Hematopoietic multipotent progenitor cell treated with erythropoietin and hydrocortisone succinate and interleukin-3 and kit ligand, for 17 days (in vitro differentiated cells): ENCODE measurements at places on chromosomes 2 and 18.

DNA sequence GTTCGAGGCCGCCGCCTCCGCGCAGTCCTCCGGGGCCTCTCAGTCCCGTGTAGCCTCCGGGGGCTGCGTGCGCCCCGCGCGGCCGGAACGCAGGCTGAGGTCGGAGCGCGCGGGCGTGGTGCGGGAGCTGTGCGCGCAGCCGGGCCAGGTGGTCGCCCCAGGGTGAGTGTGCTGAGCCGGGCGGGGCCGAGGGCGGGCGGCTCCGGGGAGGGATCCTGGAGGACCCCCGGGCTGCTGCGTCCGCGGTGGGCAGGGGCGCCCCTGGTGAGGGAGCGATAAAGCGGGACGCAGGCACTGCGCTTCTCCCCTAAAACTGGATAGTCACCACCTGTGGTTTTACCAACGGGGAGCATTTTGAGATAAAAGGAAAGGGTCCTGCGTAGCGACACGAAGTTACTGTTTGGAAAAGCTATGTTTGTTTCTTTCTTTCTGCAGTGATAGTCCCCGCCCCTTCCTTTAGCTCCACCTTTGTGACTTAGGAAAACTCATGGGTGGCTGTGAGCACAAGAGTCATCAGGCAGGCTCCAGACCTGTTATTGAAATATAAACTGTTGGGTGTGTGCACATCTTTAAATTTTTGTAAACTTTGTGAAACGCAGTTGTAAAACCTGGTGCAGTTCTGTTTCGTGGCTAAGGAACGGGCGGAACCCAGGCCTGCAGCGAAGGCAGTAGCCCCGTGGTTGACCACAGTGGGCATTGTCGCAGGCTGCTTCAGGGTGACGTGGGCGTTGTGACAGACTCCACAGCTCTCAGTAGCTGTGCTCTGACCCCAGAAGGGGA, 687 bp downstream of the CTDP1 start:
- peak; percentile 82 for DNase-seq

DNA sequence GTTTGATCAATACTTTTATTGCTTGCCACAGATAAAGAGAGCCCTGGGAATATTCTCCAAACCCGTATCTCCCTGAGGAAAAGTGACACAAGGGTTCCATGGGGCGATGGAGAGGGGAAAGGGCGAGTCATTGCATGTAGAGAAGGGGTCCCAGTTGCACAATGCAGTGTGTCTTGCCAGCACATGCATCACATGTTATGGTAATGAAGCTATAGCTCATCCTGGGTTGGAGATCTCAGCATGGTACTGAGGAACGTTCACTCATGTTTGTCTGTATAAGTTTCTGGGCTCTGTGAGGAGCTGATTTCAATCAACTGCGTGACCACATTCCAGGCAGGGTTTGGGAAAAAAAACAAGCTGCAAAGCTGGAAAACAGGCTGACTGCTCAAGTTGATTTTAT, 220.7 kb upstream of the MC4R start:
- no peak for DNase-seq

DNA sequence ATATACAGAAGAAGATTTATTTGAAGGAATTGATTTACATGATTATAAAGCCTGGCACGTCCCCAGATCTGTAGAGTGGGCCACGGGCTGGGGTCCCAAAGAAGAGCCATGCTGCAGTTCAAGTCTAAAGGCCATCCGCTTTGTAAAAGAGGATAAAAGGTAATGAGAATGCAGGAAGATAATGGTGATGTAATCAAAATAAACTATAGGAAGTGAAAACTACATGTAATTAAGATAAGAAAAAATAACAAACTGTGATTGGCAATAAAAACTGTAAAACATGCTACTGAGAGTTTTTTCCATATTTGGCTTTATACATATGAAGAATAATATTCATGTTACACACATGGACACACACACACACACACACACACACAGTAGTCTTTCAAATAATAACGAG, 59.0 kb upstream of the TMEFF2 start:
- DNase-seq = no peak

DNA sequence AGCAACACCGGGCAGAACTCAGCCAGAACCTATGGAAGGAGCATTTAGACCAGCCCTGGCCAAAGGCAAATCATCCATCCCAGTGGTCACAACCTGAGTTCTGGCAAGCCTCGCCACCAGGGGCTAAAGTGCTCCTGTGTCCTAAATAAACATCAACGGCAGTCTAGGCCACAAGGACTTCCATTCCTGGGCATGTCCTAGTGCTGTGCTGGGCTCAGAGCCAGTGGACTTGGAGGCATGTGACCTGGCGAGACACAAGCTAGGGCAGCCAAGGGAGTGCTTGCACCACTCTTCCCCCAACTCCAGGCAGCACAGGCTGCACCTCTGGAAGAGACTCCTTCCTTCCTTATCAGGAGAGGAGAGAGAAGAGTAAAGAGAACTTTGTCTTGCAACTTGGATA, 69.0 kb downstream of the ST6GAL2 start:
- DNase-seq = no peak

- DNase-seq = no peak
Observed at GRCh38 chr2:200809506-200810251, 2.0 kb upstream of the BZW1 start.

- DNase-seq = no peak
Observed at GRCh38 chr2:195029804-195030654, 627.0 kb upstream of the SLC39A10 start.

DNA sequence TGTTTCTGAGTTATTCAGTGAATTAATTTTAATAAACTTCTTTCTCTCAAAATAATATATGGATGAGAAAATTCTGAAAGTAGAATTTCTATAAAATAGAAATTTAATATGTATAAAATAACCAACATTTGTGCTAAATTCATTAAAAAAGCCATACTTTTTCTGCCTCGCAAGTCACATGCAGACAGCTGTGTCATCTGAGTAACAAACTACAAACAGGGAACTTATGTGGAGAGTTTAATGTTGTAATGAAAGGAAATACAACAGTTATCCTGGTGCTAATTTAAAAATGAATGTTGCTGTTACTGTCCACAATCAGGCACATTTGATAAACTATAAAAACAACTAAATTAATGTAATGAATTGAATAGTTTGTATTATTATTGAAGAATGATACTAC, 22.2 kb downstream of the RMDN2 start:
- no peak for DNase-seq

DNA sequence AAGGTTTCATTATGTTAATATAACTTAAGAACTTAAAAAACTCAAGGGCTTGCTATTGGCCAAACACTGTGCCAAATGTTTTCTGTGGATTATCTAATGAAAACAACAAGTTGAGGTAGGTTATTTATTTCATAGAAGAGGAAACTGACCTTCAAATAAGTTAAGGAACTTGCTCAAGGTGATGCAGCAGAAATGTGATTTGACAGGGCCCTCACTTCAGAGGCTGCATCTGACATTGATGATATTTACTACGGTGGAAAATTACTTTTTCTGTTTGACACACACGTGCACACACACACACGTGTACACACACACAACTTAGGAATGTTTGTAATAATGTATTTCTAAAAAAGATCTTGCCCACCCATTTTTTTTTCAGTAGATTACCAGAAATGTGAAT, 137.2 kb upstream of the CXCR4 start:
- no peak for DNase-seq

DNA sequence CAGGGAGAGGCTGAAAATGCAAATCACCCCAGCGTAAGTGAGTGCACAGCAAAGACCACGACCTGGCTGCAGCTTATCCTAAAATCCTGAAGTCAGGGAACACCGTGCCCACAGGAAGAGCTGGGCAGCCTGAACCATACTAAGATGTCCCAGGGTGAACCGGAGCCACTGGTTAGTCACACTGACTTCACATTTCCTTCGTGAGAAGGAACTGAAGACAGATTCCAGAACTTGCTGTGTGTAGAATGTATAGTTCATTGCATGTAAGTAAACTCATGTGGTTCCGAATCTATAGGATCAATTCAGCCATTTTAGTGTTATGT, 84.6 kb upstream of the NDUFV2 start:
- DNase-seq = no peak

DNA sequence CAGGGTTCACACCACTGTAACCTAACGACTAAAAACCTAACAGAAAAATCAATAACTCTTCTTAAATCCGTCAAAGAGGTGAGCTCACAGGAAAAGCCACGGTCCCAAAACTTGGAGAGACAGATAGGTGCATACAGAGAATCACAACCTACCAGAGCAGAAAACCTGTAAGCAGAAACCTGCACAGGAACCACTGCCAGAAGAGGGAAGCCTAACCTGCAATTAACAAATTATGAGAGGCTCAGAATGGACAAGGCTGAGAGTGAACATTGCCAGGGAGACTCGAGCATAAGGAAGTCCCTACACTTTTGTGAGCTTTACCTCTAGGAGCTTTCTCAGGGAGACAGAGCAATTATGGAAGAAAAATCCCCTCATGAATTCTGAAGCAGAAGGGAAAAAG, 156.2 kb upstream of the NETO1 start:
- no peak for DNase-seq

DNA sequence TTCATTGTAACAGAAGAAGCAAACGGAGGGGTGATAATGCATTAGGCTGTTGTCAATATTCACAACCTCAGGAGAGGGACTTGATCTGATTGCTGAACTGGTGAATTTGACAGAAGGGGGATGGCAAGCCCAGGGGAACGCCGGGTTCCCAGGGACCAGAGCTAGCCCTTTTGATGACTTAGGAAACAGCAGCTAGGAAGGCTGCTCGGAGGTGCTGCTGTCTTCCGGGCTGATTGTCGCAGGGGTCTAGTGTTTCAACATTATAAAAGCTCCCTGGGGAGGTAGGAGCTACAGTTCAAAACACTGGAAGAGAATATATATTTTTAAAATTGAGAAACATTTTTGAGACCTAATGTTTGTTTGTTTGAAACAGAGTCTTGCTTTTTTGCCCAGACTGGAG, 47.3 kb downstream of the CD8B2 start:
- no peak for DNase-seq

- no peak for DNase-seq
Observed at GRCh38 chr2:239278361-239278760, 122.5 kb downstream of the HDAC4 start.

DNA sequence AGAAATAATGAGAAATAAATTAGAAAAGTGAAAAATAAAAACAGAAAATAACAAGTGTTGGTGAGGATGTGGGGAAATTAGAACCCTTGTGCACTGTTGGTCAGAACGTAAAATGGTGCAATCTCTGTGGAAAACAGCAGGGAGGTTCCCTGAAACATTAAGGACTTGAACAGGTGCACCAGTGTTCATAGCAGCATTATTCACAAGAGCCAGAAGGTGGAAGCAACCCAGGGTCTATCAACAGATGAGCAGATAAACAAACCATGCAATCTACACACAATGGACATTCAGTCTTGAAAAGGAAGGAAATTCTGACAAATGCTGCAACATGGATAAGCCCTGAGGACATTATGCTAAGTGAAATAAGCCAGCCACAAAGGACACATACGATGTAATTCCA, 58.2 kb upstream of the TFCP2L1 start:
- no peak for DNase-seq

GRCh38 chr18:51630706-51631105, 433.2 kb upstream of the MEX3C start:
- DNase-seq = no peak

GRCh38 chr2:30800159-30800558, 7.1 kb downstream of the CAPN13 start:
- DNase-seq = no peak

DNA sequence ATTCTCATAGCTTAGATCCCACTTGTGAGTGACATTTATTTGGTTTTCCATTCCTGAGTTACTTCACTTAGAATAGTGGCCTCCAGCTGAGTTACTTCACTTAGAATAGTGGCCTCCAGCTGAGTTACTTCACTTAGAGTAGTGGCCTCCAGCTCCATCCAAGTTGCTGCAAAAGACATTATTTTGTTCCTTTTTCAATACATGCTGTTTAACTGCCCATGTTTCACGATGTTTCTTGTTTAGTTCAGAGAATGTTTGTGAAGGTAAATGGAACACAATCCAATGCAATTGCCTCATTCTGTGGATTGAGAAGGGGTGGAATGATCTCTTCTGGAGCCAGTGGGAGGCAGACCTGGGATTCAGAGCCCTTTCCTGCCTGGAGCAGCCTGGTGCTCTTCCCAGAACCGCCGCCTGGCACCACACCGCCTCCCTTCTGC, 273.5 kb upstream of the ATP5MC3 start:
- no peak for DNase-seq

- no peak for DNase-seq
Observed at GRCh38 chr2:209570194-209570593, 146.3 kb downstream of the MAP2 start.

DNA sequence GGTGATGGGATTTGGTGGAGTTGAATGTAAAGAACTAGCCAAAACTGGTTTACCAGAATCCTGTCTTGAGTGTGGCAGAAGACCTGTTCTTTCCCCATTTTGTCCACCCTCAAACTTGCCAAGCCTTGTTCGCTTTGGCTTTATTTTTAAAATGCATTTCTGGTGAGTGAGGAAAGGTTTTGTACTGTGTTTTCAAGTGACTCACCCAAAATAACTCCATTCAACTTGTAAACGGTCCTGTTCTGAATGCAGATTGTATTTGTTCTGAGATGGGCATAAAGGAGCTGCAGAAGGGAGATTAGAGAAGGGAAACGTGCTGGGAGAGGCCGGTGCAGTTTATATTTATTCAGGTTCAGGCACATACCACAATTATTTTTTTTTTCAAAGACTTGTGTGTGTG, 5.3 kb upstream of the ITPRID2 start:
- no peak for DNase-seq

- no peak for DNase-seq
Observed at GRCh38 chr2:85705680-85706039, 11.5 kb downstream of the GNLY start.

DNA sequence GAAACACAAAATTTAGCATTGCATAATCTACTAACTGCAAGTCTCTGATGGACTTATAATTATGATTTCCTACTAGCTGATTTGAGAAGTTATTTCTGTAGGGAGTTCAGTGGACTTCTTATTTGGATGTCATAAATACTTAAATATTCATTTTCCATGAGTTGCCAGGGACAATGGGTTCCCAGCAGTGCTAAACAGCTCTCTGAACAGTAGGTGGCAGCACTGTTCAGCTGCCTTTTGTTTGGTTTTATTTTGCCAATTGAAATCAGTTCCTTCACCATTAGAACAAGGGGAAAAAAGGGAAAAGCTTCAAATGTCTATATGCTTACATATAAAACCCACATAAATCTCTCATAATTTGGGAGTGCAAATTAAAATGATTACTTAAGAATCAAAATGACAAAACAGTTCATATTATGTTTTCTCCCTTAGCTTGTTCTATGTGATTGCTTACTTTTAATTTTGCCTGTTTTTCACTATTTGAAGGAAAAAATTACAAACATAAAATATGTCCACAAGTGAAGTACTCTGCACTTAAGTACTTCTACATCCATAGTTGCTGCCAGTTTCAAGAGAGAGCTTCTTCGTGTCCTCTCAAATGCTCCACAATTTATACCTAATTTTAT, 898.9 kb downstream of the CPS1 start:
- DNase-seq = peak; percentile 20

- no peak for DNase-seq
Observed at GRCh38 chr18:6015364-6015763, 120.0 kb upstream of the TMEM200C start.

GRCh38 chr2:2399396-2399795, 68.3 kb upstream of the MYT1L start:
- DNase-seq = no peak
